ENCODE measurements at places on chromosomes 13 and 19.

DNA sequence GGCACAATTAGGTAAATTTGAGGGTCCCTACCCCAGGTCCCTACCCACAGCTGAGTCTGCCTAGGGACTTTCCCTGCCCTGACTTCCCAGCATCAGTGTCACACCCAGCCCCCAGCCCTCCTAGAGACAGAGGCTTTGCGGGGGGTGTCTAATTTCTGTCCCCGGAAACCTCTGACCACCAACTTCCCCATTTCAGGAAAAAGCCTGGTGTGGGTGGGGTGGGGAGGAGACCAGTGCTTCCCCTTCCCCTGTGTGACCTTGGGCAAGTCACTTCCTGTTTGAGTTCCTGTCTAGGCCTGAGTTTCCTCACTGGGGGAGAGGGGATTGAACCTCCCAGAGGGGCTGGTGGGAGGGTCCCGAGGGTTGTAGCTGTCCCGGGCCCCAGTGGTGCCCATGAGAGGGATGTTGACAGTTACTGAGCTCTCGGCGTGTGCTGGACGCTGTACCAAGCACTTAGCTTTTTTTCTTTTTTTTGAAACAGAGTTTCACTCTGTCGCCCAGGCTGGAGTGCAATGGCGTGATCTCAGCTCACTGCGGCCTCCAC lies 7.9 kb downstream of the VASP start:
- no peak for DNase-seq

DNA sequence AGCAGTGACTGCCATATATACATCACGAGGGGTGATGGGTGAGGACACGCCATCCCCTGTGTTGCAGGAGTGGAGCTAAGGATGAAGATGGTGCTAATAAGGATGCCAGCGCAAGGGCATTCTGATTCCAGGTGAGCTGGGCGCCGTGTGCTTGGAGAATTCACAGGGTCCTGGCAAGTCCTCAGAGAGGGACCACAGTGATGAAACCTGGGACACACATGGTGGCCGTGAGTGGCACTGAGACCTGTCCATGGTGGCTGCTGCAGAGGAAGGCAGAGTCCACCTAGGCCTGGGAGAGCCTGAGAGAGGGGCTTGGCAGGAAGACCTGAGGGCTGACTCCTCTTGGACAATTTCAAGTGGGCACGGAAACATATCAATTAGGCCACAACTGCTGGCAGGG lies 65.2 kb downstream of the RFX2 start:
- DNase-seq: no peak

DNA sequence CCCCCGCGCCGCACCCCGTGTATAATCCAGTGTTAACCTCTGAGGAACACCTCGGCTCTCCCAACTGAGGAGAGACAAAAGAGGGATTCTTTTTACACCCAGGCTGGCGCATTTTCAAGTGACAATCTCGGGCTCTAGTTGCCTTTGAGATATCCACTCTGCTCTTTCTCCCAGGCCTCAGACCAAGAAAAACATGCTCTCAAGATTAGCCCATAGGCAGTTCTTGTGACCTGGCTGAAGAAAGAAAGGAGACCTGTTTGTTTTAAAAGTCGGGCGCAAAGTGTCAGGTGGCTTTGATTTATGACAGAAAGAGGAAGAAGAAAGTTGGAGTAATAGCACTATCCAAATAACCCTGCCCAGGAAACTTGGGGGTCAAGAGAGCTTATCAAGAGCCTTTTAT lies 27.3 kb downstream of the SHISA2 start:
- no peak for DNase-seq

DNA sequence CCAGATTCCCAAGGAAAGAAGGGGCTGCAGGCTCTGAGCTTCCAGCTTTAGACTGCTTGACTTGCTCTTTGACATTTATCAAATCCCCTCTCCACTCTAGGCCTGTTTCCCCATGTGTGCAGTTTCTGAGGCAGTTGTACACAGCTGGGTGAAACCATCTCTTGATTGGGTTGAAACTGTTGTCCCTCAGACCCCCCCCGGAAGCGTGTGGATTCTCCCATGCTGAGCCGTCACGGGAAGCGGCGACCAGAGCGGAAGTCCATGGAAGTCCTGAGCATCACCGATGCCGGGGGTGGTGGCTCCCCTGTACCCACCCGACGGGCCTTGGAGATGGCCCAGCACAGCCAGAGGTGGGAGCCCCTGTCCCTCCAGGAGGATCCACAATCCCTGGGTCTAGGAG lies 19.7 kb downstream of the BRSK1 start:
- DNase-seq: no peak

DNA sequence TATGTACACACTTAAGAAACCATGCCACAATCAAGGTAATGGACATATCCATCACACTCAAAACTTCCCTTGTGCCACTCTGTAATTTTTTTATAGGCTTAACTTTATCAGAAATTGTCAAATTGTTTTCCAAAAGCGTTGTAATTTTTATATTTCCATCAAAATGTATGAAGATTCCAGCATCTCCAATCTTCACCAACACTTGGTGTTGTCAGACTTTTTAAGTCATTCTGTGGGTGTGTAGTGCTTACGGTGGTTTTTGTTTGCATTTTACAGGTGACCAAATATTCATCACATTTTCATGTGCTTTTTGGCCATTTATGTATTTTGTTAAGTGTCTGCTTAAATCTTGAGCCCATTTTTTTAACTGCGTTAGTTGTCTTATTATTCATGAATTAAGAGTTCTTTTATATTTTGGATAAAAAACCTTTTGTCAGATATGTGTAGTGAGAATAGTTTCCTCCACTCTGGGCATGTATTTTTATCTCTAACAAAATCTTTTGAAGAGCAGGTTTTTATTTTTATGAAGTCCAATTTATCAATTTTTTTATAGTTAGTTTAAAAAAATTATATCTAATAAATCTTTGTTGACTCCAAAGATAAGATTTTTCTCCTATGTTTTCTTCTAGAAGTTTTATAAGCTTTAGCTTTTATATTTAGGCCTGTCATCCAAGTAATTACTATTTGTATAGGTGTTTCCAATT lies 4.6 kb upstream of the ZNF45 start:
- no peak for DNase-seq
